ENCODE measurements at places on chromosomes 3 and 15.
A peak's percentile ranks its signal among the peaks of the same experiment; 100 is the strongest.

GRCh38 chr15:71792521-71792920 lies 17.8 kb upstream of the NR2E3 start:
- no peak for DNase-seq

GRCh38 chr3:121463745-121464144 lies 82.0 kb downstream of the POLQ start:
- no peak for DNase-seq

DNA sequence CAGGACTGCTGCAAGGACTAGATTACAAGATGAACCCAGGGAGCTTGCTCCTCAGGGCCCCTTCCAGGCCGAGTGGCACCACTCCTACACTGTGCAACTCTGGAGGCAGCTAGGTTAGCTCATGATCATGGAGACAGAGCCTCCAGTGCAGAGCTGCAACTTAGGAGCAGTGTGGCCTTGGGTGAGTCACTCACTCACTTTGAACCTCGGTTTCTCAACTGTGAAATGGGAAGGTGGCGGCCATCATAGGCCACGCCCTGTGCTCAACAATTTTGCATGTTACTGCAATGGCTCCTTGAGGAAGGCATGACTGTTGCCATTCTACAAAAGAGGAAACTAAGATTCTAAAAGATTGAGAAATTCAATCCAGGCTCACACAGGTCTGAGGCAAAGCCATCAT lies 11.2 kb upstream of the CXCR6 start:
- DNase-seq = no peak

GRCh38 chr3:138137861-138138260 lies 5.7 kb upstream of the A4GNT start:
- DNase-seq = no peak

GRCh38 chr15:73633991-73634495 lies 854 bp upstream of the NPTN start:
- no peak for DNase-seq

- no peak for DNase-seq
These were observed 82.8 kb downstream of the PCSK6 start for GRCh38 chr15:101406526-101407195.

- DNase-seq = no peak
These were observed 41.1 kb downstream of the CYFIP1 start for GRCh38 chr15:22939051-22939450.

DNA sequence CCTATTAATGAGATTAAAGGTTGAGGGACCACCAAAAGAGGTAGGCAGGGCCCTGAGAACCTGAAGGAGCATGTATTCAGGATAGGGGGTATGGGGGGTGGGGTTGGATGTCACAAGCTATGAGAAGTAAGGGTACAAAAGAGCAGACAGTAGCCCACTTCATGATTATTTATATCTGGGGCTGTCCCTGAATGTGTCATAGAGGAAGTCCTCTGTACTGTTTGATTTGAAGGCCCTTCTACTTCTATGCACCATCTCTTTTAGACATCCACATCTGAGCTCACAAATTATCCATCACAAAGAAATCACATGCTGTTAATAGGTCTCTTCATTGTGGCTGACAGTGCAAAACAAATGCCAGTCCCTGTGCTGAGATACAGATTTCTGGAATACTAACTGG lies 68.6 kb downstream of the FHIT start:
- DNase-seq = no peak

- DNase-seq = no peak
These were observed 117.9 kb downstream of the LIPC start for GRCh38 chr15:58549785-58550074.

GRCh38 chr15:69298697-69299441 lies at the start of gene PAQR5:
TSS of gene PAQR5 (plus strand) at chr15:69298912. CDS start at chr15:69360081, 61,169 bp downstream.
- DNase-seq = no peak

DNA sequence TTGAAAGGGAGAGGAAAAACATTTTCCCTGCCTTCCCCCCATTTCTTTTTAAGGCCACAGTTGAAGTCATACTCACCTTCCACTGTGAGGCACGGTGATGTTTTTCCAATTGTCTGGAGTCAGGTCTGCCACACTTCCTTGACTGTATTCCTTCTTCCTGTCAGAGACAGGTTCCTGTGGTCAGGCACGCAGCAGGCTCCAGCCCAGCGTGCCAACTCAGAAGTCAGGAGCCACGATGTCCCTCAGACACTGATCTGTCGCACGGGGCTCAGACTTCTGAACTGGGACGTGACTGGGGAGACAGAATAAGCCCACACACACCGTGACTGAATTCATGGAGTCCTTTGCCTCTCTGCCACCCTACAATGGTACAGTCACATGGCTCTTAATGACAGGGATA lies 41.2 kb upstream of the ADAMTS9 start:
- no peak for DNase-seq

GRCh38 chr3:23835087-23835486 lies 29.3 kb downstream of the UBE2E1 start:
- no peak for DNase-seq

DNA sequence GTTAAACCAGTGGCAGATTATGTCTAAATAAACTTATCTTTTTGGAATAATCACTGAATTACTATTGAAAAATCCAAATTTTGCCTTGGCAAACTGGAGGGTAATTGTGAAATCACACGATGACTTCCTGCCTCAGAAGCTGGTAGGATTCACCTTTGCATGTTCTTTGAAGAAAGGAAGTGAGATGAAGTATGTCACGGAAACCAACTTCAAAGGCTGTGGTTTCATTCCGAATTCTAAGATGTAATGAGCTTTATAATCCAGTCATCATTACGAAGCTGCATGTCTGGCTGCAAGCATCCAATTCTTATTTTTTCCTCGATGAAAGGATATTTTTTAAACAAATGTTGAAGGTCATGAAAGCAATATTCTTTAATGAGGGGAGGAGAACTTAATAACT lies 15.0 kb upstream of the ZBED2 start:
- DNase-seq = no peak

GRCh38 chr15:67957435-67958132 lies 96.5 kb upstream of the PIAS1 start:
- no peak for DNase-seq

DNA sequence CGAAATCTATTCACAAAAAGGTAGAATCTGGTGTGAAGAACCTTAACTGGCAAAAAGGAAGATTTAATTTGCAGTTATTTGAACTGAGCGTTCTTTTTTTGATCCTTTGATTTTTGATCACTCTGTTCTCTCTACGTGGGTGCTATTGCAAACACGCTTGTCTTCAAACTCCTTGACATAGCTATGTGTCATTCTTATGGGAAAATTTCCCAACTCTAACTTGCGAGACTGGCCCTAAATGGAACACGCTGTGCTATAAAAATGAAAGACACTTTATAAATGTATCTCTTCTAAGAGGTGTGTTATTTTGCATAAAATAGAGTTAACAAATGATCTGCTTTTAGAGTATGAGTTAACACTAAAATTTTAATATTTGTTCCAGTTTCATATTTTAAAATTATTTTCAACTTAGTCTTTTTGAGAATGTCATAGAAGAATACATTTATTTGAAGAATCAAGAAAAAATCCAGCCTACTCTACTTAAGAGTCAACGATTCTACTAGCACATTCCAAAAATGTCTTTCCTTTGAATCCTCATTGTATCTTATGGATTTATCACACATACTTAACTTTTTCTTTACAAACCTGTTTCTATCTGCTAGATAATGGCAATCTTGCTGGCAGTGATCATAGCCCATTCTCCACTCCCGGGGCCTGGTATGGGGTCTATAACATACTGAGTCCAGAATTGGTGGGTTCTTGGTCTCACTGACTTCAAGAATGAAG lies 610.0 kb upstream of the TBL1XR1 start:
- DNase-seq = no peak

- DNase-seq = no peak
These were observed 117.5 kb downstream of the FAM174B start for GRCh38 chr15:92538115-92538514.

GRCh38 chr3:54593653-54594052 lies 334.2 kb downstream of the LRTM1 start:
- no peak for DNase-seq

DNA sequence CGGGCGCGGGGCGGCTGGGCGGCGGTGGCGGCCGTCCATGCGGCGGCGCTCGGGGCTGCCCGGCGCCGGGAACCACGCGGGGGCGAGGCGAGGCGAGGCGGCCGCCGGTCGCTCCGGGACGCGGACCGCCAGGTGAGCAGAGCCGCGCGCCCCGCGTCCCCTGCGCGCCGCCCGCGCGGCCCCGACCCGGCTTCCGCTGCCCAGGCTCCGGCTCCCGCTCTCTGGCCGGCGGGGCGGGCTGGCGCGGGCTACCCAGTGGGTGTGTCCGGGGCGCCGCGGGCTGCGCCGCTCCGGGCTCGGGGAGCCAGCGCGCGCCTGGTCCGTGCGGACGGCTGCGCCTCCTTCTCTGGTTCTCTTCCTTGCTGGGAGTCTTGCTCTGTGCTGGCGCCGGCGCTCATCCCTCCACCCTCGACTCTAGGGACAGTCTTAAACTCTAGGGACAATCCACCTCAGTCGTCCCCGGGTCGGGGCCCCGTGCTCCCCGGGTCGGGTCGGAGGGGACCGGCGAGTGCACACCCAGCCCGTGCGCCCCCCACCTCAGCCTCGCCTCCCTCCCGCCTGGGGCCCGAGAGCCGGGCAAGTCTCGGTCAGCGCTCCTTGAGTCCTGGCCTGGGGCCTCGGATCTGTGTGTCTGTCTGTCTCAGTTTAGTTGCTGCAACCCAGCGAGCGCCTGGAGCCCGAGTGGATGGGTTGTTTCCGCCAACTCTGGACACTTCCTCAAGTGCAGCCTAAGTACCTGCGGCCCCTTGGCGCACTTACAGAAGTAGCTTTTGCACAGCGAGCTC lies 488 bp downstream of the THSD4 start:
- no peak for DNase-seq

GRCh38 chr15:84603630-84604379 lies 3.0 kb downstream of the ZSCAN2 start:
- no peak for DNase-seq

- DNase-seq = peak; percentile 27
These were observed 35.5 kb upstream of the CGNL1 start for GRCh38 chr15:57340682-57341259.

- no peak for DNase-seq
These were observed 18.3 kb downstream of the GNB5 start for GRCh38 chr15:52172869-52173268.

GRCh38 chr3:14524311-14524711 lies 15.8 kb downstream of the GRIP2 start:
- no peak for DNase-seq

GRCh38 chr3:22263042-22263441 lies 512.0 kb upstream of the ZNF385D start:
- DNase-seq = no peak

DNA sequence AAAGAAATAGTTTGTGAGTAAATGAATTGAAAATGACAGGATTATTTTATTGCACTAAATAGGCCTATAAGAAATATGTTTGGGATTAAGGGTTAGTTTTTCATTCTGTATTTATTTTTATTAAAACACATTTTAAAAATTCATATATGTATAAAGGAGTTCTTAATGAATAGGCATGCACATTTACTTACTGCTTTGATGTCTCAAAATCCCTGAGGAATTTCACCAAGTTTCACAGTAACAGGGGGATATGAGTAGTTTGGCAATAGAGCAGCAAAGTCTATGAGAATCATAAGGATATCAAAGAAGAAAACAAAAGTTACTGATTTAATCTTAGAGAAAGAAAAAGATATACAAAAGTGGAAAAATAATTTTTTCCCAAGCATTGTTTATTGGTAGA lies 411.7 kb downstream of the NAALADL2 start:
- DNase-seq = no peak

GRCh38 chr3:132084982-132085381 lies 50.2 kb upstream of the CPNE4 start:
- DNase-seq = no peak

DNA sequence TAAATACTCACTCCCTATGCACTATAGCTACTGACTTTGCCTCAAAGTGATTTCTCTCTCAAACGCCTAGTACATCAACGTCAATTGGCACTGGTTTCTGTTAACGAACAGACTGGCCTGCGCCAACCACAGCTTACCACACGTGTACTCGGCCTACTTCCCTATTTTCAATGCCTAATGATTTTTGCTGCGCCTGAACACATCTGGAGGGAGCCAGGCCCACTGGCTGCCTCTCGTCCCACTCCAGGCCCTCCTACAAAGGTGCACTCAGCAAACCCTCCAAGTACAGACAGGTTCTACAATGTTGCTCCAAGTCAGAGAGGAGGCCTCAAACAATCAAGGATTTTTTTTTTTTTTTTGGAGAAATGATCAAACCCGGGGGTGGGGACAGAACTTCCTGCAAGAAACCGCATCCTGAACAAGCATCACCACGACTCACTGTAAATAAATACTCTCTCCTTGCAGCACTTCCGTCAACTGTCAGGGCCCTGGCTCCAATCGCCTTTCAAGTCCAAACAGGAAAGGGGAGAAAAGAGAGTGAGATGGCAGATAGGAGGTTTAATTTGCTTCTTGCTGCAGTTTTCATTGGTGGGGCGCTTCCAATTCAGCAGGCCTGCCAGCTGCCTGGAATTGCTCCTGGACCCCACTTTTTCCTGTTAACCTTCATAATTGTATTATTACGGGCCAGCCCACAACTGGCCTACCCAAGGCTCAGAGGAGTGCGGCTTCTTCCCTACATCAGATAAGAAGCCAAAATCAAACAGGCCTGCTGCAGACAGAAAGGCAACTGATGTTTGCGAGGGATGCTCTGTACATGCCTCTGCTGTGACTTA lies 139.3 kb downstream of the FOXP1 start:
- DNase-seq = no peak

DNA sequence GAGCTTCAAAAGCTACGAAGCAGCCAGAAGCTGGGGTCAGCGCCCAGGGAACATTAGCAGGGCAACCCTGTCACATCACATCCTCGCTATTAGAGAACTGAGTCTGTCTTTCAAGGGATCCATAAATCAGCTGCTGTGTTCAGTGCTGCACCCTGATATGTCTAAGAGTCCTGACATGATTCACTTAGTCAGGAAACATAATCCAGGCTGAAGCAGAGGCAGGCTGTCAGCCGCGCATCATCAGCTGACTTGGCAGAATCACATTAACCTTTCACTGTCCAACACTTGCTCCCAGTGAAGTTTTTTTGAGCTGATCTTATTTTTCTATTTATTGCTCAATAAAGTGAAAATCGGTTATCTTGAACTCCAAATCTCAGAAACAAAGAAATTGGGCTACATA lies 23.5 kb downstream of the MYH15 start:
- DNase-seq = peak; percentile 23

DNA sequence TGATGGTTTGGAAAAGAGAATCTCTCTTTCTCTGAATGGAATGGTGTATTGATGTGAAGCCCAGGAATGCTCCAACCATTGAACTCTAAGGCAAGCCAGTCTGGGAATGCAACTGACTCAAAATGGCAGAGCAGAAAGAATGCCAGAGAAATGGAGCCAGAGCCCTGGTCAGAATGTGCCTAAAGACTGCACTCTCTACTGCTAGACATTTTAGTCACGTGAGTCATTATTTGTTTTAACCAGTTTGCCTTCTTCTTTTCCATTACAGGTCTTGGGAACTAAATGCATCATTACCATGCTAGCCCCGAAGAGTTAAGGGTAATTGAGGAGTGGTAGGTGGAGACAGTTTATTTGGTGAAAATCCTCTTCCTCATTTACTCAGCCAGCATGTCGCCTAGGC lies 67.3 kb upstream of the TRIM42 start:
- no peak for DNase-seq

GRCh38 chr3:121637922-121638321 lies 22.8 kb downstream of the HCLS1 start:
- no peak for DNase-seq

GRCh38 chr15:100723315-100723801 lies 121.0 kb downstream of the ASB7 start:
- no peak for DNase-seq

Measured in NCI-H1694 (cell line).